ENCODE measurements at places on chromosomes 11 and 22.

- no peak for DNase-seq
- H3K4me1 ChIP-seq: peaks cover 12% of the 10 kb centered on the region
- peaks cover 49% of the 10 kb centered on the region for H3K27me3 ChIP-seq
- H3K4me3 ChIP-seq: no peak overlapping the region
- H3K36me3 ChIP-seq: no peaks in the 10 kb centered on the region
- no peak overlapping the region for H3K27ac ChIP-seq
These were observed 52.2 kb downstream of the CYTH4 start for GRCh38 chr22:37334461-37334858.

DNA sequence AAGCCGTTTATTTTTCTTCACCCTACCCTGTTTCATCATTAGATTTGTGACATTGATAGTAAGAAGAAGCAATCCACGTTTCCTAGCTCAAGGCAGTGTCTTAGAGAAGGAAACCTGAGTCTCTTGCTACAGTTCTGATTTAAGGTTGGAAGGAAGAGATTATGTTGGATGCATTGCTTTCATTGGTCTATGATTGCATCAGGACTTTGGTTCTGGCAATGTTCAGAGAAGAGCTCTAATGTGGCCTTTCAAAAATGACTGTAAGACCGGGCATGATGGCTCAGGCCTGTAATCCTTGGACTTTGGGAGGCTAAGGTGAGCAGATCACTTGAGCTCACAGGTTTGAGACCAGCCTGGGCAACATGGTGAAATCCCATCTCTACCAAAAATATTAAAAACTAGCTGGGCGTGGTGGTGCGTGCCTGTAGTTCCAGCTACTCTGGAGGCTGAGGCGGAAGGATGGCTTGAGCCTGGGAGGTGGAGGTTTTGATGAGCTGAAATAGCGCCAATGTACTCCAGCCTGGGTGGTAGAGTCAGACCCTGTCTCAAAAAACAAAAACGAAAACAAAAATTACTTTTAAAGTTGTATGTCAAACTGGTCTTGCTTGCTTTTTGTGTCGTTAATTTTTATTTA, 4.1 kb downstream of the NUCB2 start:
- no peak for DNase-seq
- H3K4me1 ChIP-seq: peaks cover 66% of the 10 kb centered on the region
- H3K36me3 ChIP-seq: peaks cover 14% of the 10 kb centered on the region

- no peak overlapping the region for H3K4me3 ChIP-seq
- H3K4me1 ChIP-seq: no peaks in the 10 kb centered on the region
- no peak overlapping the region for H3K27ac ChIP-seq
- no peaks in the 10 kb centered on the region for H3K27me3 ChIP-seq
These were observed 31.0 kb downstream of the FBLN1 start for GRCh38 chr22:45533703-45534102.

- H3K27ac ChIP-seq: no peak overlapping the region
- no peaks in the 10 kb centered on the region for H3K27me3 ChIP-seq
- no peaks in the 10 kb centered on the region for H3K36me3 ChIP-seq
- no peak overlapping the region for H3K4me3 ChIP-seq
These were observed 59.3 kb downstream of the PDGFD start for GRCh38 chr11:104104664-104105063.

DNA sequence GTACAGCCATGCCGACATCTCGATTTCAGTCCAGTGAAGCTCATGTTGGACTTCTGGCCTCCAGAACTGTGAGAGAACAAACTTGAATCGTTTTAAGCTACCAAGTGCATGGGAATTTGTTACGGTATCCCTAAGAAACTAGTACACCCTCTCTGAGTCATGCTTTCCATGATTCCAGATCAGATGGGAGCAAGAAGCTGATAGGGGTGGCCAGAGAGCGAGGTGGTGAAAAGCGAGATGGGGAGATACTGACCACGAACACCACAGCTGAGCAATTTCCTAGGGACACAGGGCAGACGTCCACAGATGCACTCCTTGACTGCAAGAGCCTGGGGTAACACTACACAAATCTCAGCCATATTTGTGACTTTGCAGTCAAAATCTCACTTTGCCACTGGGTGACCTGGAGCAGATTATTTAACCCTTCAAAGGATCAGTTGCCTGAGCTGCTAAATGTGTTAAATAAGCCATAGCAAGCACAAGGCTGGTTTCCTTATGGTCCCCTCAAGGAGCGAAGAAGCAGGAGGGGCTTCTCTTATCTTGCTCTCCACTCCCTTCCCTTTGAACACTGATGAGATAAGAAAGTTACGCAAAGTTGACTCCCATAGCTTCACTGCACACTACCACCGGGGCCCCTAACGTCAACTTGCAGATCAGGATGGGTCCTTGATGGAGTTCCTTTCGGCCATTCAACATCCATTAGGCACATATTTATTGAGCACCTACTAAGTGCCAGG, 22.6 kb upstream of the RCN1 start:
- H3K36me3 ChIP-seq: no peaks in the 10 kb centered on the region
- no peak for DNase-seq
- H3K4me1 ChIP-seq: no peaks in the 10 kb centered on the region

- H3K36me3 ChIP-seq: no peaks in the 10 kb centered on the region
- H3K27me3 ChIP-seq: no peaks in the 10 kb centered on the region
- no peak for DNase-seq
- no peaks in the 10 kb centered on the region for H3K4me1 ChIP-seq
- H3K4me3 ChIP-seq: no peak overlapping the region
These were observed 941.6 kb upstream of the CHORDC1 start for GRCh38 chr11:91164452-91164822.

- peak overlapping the region; percentile 10 for H3K27ac ChIP-seq
- peaks cover 76% of the 10 kb centered on the region for H3K4me1 ChIP-seq
- no peak for DNase-seq
- H3K4me3 ChIP-seq: no peak overlapping the region
- no peaks in the 10 kb centered on the region for H3K27me3 ChIP-seq
These were observed 51.9 kb downstream of the CD44 start for GRCh38 chr11:35190804-35191348.

DNA sequence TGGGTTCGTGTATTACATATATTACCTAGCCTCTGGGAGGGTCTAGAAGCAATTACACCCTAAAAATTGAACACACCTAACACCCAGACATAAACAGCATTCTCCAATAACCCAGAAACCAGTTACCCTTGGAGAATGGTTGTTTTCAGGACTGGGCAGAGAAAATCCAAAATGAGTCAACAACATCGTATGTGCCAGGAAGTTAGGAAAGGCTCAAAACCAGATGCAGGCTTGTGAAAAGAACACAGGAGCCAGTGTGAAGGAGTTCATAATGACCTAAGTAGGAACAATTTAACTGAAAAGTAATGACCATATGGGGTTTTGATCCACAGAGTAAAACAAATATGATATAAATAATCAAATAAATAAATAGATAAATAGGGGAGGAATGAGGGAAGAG, 5.1 kb upstream of the CLPB start:
- no peak overlapping the region for H3K4me3 ChIP-seq
- no peak for DNase-seq
- H3K27me3 ChIP-seq: peaks cover 3% of the 10 kb centered on the region

GRCh38 chr22:49922484-49922883, 4.0 kb downstream of the CRELD2 start:
- no peak overlapping the region for H3K4me3 ChIP-seq
- no peaks in the 10 kb centered on the region for H3K27me3 ChIP-seq
- H3K27ac ChIP-seq: no peak overlapping the region
- H3K4me1 ChIP-seq: peaks cover 45% of the 10 kb centered on the region
- H3K36me3 ChIP-seq: peaks cover 21% of the 10 kb centered on the region

GRCh38 chr11:46332568-46333393, 14.5 kb upstream of the DGKZ start:
- H3K4me1 ChIP-seq: peaks cover 48% of the 10 kb centered on the region
- no peaks in the 10 kb centered on the region for H3K36me3 ChIP-seq
- peak overlapping the region; percentile 59 for H3K4me3 ChIP-seq
- H3K27ac ChIP-seq: no peak overlapping the region
- DNase-seq: peak; percentile 44
- H3K27me3 ChIP-seq: peaks cover 11% of the 10 kb centered on the region

DNA sequence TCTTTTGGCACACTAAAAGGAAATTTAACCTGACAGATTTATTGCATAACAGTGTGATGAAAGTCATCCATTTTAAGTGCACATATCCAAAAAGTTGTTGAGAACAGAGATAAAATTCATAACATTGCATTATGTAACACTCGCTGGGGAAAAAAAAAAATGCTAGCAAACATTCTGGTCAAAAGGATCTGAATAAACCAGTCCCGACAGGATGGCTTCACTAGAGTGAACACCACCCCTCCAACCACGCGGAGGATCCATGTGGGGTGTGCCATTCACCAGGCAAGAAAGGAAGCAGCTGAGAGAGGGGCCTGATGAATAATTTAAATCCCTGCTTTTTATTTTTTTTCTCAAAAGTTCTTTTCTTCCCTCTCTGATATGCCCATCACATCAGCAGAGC, 258.7 kb downstream of the DCDC1 start:
- no peaks in the 10 kb centered on the region for H3K27me3 ChIP-seq
- H3K36me3 ChIP-seq: no peaks in the 10 kb centered on the region
- no peak overlapping the region for H3K27ac ChIP-seq

DNA sequence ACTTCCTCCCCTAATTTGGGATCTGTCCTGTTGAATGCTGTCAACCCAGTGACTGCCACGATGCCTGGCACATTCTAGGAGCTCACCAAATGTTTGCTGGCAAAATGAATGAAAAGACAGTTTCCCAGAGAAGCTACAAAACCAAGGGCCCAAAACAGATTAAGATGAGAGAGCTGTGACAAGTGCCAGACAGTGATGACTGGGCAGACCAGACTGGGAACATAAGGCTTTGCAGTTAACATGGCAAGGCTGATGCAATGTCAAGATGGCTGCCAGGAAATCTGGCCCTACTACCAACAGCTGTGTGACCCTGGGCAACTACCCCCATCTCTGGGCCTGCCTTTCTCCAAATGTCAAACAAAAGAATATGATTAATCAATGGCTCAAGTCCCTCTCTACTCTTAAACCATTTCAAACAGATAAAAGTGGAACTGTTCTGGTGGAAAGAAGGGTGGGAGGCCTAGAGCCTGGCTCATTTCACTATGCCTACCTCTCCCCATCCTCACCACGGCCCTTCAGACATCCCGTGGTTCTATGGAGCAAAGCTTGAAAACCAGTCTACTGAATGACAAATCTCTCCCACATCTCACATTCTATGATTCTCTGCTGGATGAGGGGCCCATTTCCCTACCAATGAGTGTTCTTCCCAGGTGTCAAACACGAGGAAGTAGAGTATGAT, 12.8 kb downstream of the AP1B1 start:
- peaks cover 36% of the 10 kb centered on the region for H3K4me1 ChIP-seq
- H3K27me3 ChIP-seq: no peaks in the 10 kb centered on the region
- peak overlapping the region; percentile 61 for H3K27ac ChIP-seq
- peaks cover 29% of the 10 kb centered on the region for H3K36me3 ChIP-seq
- no peak overlapping the region for H3K4me3 ChIP-seq
- DNase-seq: no peak

GRCh38 chr11:110613197-110613918, 98.9 kb downstream of the ARHGAP20 start:
- H3K27ac ChIP-seq: no peak overlapping the region
- no peak overlapping the region for H3K4me3 ChIP-seq
- no peaks in the 10 kb centered on the region for H3K4me1 ChIP-seq
- no peak for DNase-seq

GRCh38 chr22:22376352-22376706, 131.7 kb downstream of the VPREB1 start:
- DNase-seq: no peak
- H3K36me3 ChIP-seq: no peaks in the 10 kb centered on the region
- no peak overlapping the region for H3K27ac ChIP-seq

GRCh38 chr11:117424781-117425180, 97.1 kb downstream of the CEP164 start:
- no peak overlapping the region for H3K27ac ChIP-seq
- H3K27me3 ChIP-seq: peaks cover 5% of the 10 kb centered on the region
- H3K4me1 ChIP-seq: peaks cover 1% of the 10 kb centered on the region
- H3K36me3 ChIP-seq: no peaks in the 10 kb centered on the region
- DNase-seq: no peak

GRCh38 chr22:50469377-50470305, 5.2 kb downstream of the SBF1 start:
- H3K4me1 ChIP-seq: peaks cover 66% of the 10 kb centered on the region
- no peaks in the 10 kb centered on the region for H3K27me3 ChIP-seq
- H3K4me3 ChIP-seq: peak overlapping the region; percentile 64
- H3K27ac ChIP-seq: peak overlapping the region; percentile 93
- H3K36me3 ChIP-seq: peaks cover 11% of the 10 kb centered on the region
- DNase-seq: peak; percentile 94

GRCh38 chr11:97614606-97615005, 1224.8 kb downstream of the JRKL start:
- no peaks in the 10 kb centered on the region for H3K36me3 ChIP-seq
- no peak for DNase-seq
- H3K4me3 ChIP-seq: no peak overlapping the region
- H3K27ac ChIP-seq: no peak overlapping the region

DNA sequence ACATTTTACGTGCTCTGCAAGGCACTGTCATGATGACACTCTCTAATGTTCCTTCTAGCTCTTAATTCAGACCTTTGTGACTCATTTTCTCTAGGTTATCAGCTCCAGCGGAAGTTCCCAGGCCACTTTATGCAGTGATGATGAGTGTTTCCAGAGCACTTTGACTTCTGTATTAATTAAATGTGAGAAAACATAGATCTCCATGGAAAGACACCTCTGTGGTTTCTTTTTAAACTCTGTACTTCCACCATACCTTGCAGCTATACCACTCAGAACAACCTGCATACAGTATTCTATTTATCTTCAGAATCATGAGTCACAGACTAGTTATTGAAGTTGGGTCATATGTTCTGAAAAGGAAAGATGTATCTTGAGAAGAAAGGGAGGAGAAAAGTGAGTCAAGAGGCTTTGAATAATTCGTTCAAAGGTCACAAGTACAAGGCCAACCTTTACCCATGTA, 175.6 kb upstream of the TENM4 start:
- H3K4me3 ChIP-seq: no peak overlapping the region
- no peak overlapping the region for H3K27ac ChIP-seq
- no peak for DNase-seq
- H3K36me3 ChIP-seq: no peaks in the 10 kb centered on the region
- no peaks in the 10 kb centered on the region for H3K27me3 ChIP-seq
- H3K4me1 ChIP-seq: no peaks in the 10 kb centered on the region

DNA sequence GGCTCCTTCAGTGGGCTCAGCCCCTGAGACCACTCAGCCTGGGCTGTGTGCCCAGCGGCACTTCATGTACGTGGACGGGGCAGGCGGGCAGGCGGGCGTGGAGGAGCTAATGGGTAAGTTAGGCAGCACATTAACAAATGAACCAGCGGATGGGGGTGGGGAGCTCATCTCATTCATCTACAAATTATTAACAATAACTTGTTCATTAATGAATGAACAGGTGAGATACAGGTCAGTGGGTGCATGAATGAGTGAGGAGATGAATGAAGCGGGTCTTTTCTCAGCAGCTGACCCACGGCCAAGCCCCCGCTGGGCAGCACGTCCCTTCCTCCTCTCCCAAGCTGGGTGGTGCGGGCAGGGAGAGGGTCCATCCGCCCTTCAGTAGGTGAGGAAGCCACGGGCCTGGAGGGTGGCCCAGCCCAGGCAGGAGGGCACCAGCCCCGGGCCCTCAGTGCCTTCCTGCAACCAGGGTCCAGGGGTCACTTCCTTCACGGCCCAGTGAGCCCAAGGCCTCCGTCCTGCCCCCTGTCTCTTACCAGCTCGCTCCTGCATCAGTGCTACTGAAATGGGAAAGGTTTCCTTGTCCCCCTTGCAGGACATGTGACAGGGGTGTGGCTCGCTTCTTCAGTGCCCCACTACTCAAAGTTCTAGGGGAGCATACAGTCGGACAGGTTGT, 60.5 kb upstream of the KCNQ1OT1 start:
- no peak overlapping the region for H3K4me3 ChIP-seq
- H3K36me3 ChIP-seq: no peaks in the 10 kb centered on the region
- H3K27me3 ChIP-seq: no peaks in the 10 kb centered on the region
- DNase-seq: no peak
- H3K27ac ChIP-seq: no peak overlapping the region
- H3K4me1 ChIP-seq: no peaks in the 10 kb centered on the region
